ENCODE measurements at places on chromosomes 1 and 21.

GRCh38 chr1:89881415-89882058, 60.7 kb downstream of the LRRC8D start:
- no peak for DNase-seq

GRCh38 chr1:157114183-157115121, 14.8 kb upstream of the ETV3L start:
- DNase-seq: no peak

DNA sequence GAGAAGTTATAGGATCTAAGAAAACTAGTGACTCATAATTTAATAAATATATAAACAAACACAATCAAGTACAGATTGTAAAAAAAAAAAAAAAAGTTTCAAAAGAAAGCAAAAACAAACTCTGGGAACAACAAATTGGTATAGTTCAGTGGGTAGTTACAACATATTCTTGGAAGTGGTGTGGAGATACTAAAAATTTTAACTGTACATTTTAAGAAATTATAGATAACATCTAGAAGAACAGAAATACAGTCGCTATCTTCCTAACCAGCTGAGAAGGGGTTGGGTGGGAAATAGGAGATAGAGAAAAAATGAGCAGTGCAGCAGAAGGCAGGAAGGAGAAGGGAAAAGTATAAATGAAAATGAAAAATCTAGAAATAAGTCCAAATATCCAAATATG, 70.5 kb downstream of the LRRC8C start:
- DNase-seq: no peak

DNA sequence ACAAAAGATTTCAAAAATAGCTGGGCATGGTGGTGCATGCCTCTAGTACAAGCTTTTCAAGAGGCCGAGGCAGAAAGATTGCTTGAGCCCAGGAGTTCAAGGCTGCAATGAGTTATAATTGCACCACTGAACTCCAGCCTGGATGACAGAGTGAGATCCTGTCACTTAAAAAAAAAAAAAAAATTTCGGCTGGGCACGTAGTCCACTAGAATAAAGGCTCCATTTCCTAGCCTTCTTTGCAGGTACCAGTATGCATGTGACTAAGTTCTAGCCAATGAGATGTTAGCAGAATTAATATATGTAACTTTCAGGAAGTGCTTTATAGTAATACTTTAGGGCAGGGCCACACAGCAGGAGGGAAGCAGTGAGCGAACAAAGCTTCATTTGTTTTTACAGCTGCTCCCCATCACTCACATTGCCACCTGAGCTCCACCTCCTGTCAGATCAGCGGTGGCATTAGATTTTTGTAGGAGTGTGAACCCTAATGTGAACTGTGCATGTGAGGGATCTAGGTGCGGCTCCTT, 28.8 kb upstream of the SYDE2 start:
- DNase-seq: no peak

GRCh38 chr1:147243228-147243685, 773 bp downstream of the CHD1L start:
- DNase-seq: no peak

- no peak for DNase-seq
Measured at GRCh38 chr1:110291241-110292030, 47.7 kb upstream of the RBM15 start.

GRCh38 chr1:25572708-25573590, 29.5 kb downstream of the LDLRAP1 start:
- DNase-seq: peak; percentile 41

DNA sequence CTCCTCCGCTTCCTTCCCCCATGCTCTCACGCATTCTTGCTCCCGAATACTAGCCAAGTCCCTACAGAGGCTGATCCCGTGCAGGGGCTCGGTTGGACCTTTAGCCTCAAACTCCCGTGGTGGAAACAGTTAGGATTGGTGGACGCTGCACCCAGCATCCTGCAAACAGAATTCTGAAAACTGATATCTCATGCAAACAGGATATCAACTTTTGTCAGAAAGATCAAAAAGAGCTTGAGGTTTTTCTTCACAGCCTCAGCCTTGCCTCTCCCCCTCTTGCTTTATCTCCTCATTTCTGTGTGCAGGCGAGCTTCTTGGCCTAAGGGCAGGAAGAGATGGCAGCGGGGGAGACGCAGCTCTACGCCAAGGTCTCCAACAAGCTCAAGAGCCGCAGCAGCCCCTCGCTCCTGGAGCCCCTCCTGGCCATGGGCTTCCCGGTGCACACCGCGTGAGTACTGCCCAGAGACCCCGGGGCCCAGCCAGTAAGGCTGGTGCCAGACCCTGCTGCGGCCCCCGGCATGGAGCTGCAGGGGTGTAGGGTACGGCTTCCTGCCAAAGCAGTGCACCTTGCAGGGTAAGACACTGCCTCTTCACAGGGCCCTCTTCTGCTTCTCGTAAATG, at the start of gene UBASH3A:
UBASH3A (plus strand) TSS at position 292 of the 621 bp plus-strand sequence; CDS start at position 336, 44 bp downstream.
- no peak for DNase-seq

- DNase-seq: no peak
Measured at GRCh38 chr21:28754862-28755261, 237.8 kb downstream of the LTN1 start.
